ENCODE measurements at places on chromosomes 1 and 21. TPM values are rescaled to one million over a fixed set of nuclear protein-coding genes. Genes with fewer than 3 reads are reported as not detected.
A peak's percentile ranks its signal among the peaks of the same experiment; 100 is the strongest.

RBBP4 gene
- 141 TPM for polyA plus RNA-seq

SLC22A15 gene
- 1.1 TPM for polyA plus RNA-seq

GJC2 gene
- polyA plus RNA-seq = 0.63 TPM

XCL2 gene
- polyA plus RNA-seq = 0.75 TPM

FCRL5 gene
- polyA plus RNA-seq = not detected

- peak; percentile 81 for DNase-seq
Observed at GRCh38 chr1:9874959-9875635, 35.0 kb downstream of the CTNNBIP1 start.

DNA sequence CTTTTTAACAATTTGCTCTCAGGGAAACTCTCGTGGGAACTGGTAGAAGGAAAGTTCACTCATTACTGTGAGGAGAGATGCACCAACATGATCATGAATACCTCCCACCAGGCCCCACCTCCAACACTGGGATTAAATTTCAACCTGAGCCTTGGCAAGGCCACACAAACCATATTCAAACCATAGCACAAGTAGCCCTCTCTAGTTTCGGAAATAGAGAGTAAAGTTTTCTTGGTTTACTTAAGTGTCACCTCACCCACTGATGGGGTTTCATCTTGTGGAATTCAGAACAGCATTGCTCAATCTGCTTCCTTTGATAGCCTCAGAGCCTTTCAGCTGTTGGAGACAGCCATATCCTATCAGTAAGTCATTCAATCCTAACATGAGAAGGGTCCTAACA, 25.5 kb upstream of the CCSAP start:
- peak; percentile 10 for DNase-seq

DNA sequence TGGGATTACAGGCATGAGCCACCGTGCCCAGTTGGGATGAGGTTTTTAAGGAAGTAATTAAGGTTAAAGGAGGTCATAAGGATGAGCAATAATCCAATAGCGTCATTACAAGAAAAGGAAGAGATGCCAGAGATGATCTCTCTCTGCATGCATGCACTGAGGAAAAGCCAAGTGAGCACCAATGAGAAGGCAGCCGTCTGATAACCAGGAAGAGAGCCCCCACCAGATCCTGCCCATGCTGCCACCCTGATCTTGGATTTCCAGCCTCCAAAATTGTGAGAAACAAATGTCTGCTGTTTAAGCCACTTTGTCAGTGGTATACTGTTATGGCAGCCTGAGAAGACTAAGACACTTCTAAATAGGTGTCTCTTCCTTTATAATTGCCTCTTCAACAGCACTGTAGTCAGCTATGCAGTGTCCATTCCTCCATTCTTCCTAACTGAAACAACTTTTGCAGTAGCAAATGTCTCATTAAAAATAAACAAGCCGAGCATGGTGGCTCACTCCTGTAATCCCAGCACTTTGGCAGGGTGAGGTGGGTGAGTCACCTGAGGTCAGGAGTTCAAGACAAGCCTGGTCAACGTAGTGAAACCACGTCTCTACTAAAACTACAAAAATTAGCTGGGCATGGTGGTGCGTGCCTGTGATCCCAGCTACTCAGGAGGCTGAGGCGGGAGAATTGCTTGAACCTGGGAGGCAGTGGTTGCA, 216.2 kb upstream of the RUNX1 start:
- no peak for DNase-seq

- DNase-seq = peak; percentile 75
Observed at GRCh38 chr1:170215072-170215885, 69.5 kb downstream of the NTMT2 start.

GRCh38 chr1:154969860-154970452, 591 bp downstream of the SHC1 start:
- DNase-seq = no peak

GRCh38 chr1:225700164-225700821, 47.4 kb upstream of the ENAH start:
- no peak for DNase-seq
